Stimulated activated CD8-positive, alpha-beta memory T cell treated with anti-CD3 and anti-CD28 coated beads, Interleukin-4, amount 100 ng/mL, for 1 hour (primary cell): ENCODE measurements at places on chromosomes 1 and 21.

GRCh38 chr1:12047120-12047876 is 15.8 kb upstream of the TNFRSF8 start:
- DNase-seq, result no peak

- DNase-seq, result no peak
Observed at GRCh38 chr21:38787461-38788274, 18.1 kb upstream of the ETS2 start.

DNA sequence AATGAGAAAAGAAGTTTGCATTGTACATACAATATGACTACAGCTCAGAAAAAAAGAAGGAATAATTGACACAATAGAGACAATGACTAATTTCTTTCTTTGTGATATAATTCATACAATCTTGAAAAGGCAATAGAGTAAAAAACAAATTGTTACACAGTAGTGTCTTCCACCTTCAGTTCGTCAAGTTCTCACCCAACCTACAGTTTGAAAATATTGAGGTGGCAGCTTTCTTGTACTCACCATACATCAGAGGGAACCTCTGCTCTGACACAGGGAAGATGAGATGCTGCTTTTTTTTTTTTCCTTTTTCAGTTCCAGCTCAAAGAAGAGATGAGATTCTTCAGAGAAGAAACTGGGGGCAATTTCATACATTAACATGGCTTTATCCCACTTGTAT is 173.2 kb downstream of the ATP6V1G3 start:
- no peak for DNase-seq

DNA sequence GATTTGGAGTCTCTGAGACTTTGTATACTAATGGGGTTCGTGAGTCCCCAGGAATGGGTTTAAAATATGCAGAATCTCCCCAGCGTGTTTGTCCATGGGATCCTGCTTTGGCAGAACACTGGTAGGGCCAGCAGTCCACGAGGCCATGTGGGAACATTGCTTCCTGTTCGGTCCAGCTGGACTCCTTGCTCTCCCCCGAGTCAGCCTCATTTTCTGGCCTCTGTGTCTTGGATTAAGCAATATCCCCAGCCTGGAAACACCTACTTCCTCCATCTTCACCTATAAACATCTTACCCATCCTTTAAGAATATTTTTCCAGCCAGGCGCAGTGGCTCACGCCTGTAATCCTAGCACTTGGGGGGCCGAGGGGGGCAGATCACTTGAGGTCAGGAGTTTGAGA is 142.4 kb downstream of the NAV1 start:
- DNase-seq, result no peak

DNA sequence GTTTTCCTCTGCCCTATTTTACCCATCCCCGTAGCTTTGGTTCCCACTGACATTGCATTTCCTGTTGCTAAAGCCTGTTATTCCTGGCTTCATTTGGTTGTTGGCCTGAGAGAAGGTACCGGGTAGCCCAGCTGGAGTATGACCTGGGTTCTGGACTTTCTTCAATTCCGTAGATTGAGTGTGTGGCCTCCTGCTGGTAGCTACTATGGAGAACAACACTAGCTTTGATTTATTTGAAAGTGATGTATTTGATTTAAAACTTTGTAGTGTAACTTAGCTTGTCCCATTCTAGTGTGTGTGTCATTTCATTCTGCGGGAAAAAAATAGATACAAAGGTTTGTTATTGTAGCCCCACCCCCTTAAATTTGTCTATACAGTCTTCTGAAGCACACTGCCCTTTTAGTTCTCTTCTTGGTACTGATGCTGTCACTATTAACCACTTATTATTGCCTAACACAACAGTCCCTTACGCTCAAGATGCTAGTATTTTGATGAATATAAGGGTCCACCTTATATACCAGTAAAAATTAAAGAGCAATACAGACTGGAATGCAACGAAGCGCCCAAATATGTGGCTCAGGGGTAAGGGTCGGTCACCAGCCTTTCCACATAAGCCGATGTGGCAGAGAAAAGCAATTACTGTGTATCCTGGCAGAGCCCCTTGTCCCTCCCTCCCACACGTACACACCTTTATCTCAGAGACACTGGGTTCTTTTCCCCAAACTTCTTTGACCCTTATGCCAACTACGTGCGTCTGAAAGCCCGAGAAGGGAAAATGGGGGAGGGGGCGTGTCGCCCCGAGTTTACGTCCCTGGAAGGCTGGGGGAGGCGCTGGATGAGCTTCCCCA is 643 bp upstream of the MOV10 start:
- no peak for DNase-seq

- no peak for DNase-seq
Observed at GRCh38 chr1:206128196-206128595, 11.0 kb upstream of the AVPR1B start.

GRCh38 chr1:245225322-245226202 is 70.8 kb downstream of the KIF26B start:
- DNase-seq, result no peak

DNA sequence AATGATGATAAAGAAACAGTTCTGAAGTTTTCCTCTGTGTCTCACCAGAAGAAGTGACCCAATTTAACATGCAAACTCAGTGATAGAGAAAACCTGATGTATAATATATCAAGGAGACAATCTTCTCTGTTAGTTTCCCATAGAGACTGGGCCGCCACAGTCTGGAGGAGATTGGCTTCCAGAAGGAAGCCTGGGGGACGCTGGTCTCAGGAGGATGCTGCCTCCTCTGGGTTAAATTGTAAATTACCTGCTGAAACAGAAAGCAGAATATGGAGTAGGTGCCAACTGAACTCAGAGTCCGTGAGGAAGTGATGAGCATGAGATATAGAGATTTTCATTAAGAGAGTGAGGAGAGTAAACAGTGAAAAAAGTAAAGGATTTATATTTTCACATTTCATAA is 15.8 kb downstream of the OR14I1 start:
- no peak for DNase-seq

DNA sequence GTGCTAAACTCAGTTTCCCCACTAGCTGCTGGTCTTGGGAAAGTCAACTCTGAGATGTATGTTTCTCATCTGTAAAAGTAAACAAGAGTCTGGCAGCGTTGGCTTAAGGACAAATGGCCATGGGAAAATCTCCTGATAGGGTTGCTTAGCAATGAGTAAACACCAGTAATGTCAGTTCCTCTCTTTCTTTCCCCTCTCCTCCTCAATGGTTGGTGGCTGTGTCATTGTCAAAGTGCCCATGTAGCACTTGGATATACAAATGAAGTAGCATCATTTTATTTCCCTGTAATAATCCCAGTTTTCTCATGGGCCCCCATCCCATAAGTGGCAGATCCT is 2.2 kb upstream of the FYB2 start:
- DNase-seq, result no peak

- peak; percentile 25 for DNase-seq
Observed at GRCh38 chr1:1157426-1157913, 16.2 kb upstream of the TTLL10 start.
